ENCODE measurements at places on chromosomes 6 and 20.

DNA sequence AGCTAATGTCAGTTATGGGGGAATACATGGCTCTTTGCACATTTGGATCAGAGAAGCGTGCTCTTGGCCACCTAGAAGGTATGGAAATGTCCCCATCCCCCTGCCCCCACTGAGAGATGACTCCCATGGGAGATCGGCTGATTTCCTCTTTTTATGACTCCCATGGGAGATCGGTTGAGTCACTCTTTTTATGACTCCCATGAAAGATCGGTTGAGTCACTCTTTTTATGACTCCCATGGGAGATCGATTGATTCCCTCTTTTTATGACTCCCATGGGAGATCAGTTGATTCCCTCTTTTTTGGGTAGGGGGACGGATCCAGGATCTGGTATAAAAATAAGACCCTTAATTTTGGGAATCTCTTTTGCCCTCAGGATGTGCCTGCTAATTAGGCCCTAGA is 10.3 kb upstream of the TAAR9 start:
- no peak for DNase-seq

DNA sequence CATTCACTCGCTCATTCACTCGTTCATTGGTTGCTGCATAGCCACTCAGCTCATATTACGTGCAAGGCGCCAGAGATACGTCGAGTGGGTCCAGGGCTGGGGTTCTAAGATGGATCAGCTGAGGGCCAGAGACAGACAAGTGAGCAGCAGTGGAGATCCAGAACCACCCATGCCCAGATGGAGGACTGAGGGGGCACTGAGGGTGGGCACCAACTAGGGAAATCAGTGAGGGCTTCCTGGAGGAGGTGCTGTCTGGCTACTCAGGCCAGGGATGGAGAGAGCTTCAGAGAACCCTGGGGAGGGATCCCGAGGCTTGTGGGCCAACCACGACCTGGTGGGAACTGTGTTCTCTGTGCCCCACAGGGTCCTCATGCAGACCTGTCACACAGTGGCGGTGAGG is 364 bp upstream of the SPDEF start:
- DNase-seq = no peak

DNA sequence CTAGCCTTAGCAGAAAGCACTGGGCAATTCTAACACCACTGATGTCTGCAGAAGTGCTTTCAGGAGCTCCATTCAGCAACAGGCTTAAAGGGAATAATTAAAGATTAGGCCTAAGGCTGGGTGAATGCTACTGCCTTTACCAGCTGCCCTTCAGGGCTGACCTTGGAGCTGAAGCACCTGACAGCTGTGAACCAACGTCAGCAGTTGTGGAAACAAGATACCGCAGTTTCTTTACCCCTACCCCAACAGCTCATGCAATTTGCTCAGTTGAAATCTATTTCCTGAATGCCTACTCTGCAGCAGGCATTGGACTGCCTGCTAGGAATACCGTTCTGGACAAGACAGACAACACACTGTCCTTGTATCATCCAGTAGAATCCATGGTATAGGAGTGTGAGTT is 51.5 kb upstream of the ADTRP start:
- no peak for DNase-seq

- DNase-seq = peak; percentile 83
Observed at GRCh38 chr6:30819297-30819917, 64.9 kb upstream of the DDR1 start.

DNA sequence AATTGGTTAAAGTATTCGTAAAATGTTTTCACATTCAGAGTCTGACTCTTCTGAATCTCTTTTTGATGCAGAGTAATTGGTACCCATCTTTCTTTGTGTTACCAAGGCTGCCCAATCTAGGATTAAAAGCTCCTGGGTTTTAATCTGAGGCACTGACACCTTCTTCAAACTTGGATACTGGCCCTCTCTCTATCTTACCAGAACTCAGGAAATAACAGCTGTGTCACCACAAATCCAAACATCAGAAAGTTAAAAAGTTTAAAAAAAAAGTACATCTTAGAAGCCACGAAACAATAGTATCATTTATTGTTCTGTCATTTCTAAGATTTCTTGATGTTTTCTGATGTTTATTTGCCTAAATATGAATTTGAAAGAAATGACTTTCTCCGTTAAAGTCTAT is 255.5 kb upstream of the RUNX2 start:
- DNase-seq = no peak

- DNase-seq = no peak
Observed at GRCh38 chr20:59402681-59403080, 102.3 kb downstream of the EDN3 start.

GRCh38 chr20:46799781-46800408 is 90.4 kb downstream of the SLC2A10 start:
- DNase-seq = no peak

DNA sequence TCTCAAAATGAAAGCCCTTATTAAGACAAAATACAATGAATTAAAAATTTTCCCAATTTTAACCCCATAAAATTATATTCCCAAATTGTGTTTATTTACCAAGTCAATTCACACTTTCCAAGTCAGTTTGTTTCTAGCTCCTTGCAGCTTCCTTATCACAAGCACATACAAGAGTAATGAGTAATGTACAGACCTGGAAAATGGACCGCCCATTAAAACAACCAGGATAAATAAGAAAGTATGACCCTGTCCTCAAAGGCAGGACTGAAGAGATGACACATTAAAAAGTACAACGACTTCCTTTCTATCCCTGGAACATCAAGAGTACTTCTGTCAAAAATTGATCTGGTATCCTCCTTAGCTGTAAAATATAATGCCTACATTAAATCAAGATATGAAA is 47.1 kb upstream of the TMX4 start:
- DNase-seq = no peak

DNA sequence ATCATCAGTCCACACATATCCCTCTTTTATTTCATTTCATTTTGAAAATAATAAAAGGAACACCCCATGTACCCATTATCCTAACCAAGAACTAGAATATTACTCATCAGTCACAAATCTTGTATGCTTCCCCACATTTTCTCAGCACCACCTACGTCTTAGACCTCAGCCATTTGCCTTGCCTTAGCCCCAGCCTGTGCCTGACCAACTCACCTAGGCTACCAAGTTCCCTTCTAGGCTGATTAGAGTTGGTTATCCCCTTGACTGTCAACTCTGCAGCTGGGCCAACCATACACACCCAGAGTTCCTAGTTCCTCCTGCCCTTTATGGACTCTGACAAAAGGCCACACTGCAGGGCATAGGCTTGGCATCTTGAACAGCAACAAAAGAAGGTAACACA is 33.4 kb upstream of the IPCEF1 start:
- DNase-seq = no peak

GRCh38 chr20:62439218-62439617 is 11.9 kb upstream of the RBBP8NL start:
- no peak for DNase-seq

DNA sequence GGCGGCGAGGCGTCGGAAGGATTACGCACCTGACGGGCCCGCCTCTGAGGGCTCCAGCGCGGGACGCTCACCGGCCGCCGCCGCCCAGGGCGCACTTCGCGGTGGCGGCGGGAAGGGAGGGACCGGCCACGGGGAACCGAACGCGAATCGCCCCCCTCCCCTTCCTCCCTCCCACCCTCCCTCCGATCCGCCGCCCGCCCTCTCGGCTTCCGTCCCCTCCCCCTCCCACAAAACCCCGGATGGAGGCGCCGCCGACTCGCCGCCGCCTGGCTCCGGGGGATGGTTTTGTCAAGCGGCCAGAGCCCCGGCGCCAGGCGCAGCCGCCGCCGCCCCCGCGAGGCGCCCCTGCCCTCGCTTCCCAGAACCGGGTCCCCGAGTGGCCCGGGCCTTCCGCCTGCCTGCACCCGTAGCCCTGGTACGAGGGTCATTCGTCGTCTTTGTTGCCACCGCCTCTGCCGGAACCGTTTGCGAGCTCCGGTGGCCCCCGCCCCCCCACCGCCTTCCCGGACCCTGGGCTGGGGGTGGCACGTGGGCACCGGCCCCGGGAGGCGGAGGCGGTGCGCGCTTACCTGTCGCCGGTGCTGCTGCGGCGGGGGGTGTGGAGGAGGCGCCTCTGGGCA is 398 bp downstream of the ZBTB2 start:
- peak; percentile 94 for DNase-seq

DNA sequence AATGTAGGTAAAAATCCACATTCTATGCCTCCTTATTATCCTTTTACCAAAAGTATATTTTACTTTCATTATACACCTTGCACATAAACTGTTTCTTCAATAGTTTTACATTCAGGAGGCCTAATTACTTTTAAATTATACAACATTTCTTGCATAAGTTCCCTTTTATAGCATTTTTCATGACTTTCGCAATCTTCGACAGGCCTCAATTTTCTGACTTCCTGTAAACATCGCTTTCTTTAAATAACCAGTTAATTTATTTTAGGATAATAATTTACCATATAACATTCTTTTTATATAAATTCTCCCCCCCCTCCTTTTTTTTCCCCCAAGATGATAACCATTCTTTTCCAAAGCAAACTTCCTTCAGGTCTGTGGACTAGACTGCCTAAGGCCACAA is 9.2 kb downstream of the SLC35A1 start:
- no peak for DNase-seq

GRCh38 chr20:48184229-48184628 is 398.9 kb upstream of the SULF2 start:
- DNase-seq = no peak

DNA sequence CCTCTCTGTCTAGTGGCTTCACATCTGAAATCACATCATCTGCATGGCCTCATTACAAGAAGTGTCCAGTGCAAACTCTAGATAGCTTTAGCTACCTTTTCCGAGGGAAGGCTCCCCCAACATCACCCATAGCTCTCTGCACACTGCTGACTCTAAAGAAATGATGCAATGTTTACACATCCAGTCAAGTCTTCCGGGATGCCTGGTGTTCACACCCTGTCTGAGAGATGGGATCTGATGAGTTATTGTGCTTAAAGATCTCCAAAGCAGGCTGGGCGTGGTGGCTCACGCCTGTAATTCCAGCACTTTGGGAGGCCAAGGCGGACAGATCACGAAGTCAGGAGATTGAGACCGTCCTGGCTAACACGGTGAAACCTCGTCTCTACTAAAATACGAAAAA is 404.6 kb upstream of the IRAK1BP1 start:
- DNase-seq = no peak

DNA sequence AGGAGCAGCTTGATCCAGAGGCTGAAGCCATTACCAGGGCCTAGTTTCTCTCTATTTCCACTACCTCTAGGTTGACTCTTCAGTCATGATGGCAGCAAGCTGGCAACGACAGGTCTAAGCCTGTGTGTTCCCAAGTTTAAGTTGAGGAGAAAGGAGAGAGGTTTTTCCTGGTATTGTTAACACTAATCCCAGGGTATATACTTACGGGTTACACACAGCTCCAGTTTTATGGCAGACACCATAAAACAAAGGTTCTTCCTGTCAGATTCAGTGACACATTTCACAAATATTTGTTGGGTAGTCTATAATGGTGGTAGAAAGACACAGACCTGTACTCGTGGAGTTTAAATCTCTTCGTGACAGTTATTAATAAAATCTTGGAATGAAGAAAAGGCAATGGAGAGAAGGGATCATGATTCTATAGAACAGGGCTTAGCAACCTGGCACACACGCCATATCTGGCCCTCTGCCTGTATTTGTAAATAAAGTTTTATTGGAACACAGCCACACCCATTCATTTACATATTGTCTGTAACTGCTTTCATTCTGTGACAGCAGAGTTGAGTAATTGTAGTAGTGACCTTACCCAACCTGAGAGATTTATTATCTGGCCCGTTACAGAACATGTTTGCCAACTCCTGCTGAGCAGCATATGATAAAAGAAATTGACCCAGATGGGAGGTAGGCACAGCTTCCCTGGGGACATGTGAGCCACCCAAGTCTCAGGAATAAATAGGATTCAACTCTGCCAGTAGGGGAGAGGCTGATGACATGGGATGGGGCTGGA is 323.3 kb downstream of the CDH4 start:
- no peak for DNase-seq

- DNase-seq = no peak
Observed at GRCh38 chr6:122495612-122496011, 24.0 kb upstream of the SERINC1 start.

DNA sequence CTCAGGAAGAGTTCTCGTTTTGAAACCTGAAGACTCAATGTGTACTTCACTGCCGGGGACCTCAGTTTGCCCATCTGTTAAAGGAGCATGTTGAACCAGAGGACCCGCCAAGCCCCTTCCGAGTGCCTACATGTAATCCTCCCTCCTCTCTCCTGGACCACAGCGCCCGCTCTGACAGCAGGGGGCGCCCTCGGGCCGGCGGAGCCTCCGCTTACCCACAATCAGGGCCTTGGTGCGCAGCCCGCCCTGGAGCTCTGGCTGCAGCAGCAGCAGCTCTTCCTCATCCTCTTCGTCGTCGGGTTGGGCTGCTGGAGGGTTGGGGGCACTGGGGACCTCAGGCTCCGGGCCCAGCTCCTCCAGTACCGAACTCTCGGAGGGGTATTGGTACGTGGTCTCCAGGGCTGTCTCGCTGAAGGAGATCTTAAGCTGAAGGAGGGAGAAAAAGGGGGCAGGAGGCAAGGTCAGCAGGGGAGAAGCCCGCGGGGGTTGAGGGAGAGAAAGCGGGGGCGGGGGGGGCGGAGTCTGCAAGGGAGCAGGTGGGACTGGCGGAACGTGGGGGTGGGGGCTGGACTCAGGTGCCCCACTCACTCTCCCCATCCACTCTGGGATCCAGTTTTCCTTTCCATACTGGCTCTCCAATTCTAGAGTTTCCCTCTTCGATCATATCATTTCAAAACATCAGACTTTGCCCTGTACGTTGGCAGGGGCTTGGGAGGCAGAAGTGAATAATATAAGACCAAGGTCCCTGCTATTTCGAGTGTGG is 6.3 kb upstream of the DHX16 start:
- DNase-seq = peak; percentile 97

- no peak for DNase-seq
Observed at GRCh38 chr20:1081891-1082290, 36.5 kb upstream of the PSMF1 start.

DNA sequence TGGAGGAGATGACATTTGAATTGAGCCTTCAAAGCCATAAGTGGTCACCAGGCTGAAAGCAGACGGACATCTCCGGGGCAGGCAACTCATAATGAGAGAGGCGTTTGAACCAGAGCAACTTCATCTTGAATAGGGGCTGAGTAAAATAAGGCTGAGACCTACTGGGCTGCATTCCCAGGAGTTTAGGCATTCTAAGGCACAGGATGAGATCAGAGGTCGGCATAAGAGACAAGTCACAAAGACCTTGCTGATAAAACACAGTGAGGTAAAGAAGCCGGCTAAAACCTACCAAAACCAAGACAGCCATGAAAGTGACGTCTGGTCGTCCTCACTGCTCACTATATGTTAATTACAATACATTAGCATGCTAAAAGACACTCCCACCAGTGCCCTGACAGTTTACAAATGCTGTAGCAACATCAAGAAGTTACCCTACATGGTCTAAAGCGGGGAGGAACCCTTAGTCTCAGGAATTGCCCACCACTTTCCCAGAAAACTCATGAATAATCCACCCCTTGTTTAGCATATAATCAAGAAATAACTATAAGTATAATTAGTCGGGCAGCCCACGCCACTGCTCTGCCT is 194.7 kb upstream of the SOX4 start:
- no peak for DNase-seq

DNA sequence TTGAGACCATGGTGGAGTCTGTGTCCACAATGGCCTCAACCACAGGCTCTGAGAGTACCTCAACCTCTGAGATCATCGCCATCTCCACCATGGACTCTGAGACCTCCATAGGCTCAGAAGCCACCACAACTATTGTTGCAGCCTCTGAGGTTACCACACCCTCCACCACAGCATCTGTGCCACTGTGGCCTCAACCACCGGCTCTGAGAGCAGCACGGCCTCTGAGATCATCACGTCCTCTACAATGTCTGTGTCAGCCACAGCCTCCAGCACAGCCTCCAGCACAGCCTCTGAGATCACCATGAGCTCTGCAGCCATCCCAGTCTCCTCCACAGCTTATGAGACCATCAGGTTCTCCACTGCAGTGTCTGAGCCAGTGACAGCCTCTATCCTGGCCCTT is 19.4 kb upstream of the MUC21 start:
- no peak for DNase-seq

All from activated effector memory CD4-positive, alpha-beta T cell treated with anti-CD3 and anti-CD28 coated beads, Interleukin-2, amount 50 U/mL, for 16 hours (primary cell).